ENCODE measurements at places on chromosomes 12 and 14.

- DNase-seq, result no peak
These were observed 288.0 kb downstream of the DPF3 start for GRCh38 chr14:72605921-72606220.

GRCh38 chr12:122807651-122808050, 27.6 kb upstream of the HIP1R start:
- DNase-seq, result no peak

- DNase-seq, result no peak
These were observed at the start of gene CIDEB for GRCh38 chr14:24307575-24308341. TSS of gene CIDEB (minus strand) at chr14:24307977. CDS start at chr14:24307858, 119 bp downstream.

GRCh38 chr12:62301080-62301798, 41.0 kb downstream of the USP15 start:
- no peak for DNase-seq

- DNase-seq, result no peak
These were observed 99.6 kb downstream of the DYRK2 start for GRCh38 chr12:67747869-67748742.

DNA sequence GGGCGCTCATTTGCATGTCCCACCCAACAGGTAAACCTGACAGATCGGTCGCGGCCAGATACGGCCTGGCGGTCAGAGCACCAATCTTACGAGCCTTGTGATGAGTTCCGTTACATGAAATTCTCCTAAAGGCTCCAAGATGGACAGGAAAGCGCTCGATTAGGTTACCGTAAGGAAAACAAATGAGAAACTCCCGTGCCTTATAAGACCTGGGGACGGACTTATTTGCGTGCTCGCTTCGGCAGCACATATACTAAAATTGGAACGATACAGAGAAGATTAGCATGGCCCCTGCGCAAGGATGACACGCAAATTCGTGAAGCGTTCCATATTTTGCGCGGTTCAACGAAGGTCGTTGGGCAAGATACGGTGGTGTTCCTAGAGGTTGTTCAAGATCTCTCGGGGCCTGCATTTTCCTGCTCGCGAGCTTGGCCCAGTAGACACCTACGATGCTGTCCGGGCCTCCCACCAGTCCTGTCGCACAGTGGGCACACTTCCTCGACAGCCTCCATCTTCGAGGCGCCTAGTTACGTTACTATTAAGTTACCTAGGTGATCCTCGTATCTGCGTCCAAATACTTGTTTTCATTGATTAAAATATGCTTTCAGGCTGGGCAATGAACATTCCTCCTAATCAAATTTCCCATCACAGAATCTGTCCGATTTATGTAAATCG, at the start of gene RNU6-7:
Gene RNU6-7 (plus strand): TSS at position 230 of the 675 bp plus-strand sequence.
- DNase-seq, result no peak

DNA sequence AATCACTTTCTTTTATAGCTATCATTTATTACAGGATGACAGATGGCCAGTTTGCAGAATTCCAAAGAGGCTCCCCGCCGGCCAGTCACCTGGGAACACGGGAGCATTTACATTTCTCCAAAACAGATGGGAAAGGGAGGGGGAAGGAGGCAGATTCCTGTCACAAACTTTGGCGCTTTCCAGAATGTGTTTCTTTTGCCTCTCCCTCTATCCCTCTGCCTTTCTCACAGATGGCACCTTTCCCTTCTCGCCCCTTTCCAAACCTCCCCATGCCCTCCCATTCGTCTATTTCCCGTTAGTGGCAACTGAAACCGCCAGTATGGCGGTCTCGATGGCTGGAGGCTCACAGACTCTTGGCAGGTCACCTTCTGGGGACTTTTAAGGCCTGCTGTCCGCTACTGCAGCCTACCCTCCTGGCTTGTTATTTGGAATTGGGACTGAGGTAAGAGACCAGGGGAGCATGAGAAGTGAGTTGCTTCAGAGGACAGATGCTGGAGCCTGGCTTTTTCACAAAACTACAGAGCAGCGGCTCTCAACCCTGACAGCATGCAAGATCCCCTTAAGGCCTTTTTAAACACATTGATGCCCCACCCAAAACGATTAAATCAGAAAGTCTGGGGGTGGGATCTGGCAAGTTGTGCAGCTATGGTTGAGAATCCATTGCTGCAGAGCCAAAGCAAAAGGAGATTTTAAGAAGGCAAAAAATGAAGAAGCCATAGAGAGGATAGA, 161.5 kb upstream of the VASH1 start:
- no peak for DNase-seq

DNA sequence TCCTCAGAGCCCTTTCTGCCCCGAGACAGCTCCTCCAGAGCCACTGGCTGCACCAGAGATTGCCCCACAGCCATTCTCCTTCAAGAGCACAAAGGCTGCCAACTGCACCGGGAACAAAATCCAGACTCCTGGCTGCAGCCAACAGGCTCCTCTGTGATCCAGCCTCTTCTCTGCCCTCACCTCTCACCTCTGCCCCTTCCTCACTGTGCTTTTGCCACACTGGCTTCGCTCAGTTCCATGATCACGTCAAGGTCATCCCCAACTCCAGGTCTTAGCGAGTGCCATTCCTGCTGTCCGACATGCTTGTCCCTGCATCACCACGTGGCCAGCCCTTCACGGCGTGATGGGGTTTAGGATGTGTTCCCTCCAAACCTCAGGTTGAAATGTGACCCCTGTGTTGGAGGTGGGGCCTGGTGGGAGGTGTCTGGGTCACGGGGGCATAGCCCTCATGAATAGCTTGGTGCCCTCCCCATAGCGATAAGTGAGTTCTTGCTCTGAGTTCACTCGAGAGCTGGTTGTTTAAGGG, 149.3 kb downstream of the PIWIL1 start:
- no peak for DNase-seq

DNA sequence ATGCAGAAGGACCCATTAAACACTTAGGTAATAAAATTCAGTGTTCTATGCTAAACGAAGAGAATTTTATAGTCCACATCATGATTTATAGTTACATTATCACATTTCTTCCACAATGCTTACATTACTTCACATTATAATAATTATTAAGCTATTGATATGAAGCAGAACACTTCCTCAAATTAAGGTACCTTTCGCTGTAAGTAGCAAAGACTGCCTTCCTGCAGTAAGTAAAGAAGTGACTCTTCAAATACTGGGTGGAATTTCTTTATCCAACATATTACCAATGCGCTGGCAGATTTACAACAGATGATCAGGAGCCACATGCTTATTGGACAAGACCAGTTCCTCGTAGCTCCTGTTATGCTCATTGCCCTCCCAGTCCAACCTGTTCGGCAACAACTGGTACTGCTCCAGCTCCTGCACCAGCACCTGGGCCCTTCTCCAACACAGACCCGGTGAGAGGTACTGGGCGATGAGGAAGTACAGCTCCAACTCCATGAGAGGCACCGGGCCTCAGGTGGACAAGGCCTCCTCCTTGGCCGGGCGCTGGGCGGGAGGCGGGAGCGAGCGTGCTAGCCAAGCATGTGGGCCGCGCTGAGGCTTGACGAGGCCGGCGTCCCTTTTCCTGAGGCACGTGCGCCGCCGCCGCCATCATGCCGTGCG, 210.7 kb upstream of the ATP2B1 start:
- DNase-seq, result no peak

GRCh38 chr14:104297721-104298401, 159.5 kb downstream of the KIF26A start:
- DNase-seq, result no peak

GRCh38 chr14:101234244-101234937, 326.9 kb upstream of the DIO3 start:
- no peak for DNase-seq

DNA sequence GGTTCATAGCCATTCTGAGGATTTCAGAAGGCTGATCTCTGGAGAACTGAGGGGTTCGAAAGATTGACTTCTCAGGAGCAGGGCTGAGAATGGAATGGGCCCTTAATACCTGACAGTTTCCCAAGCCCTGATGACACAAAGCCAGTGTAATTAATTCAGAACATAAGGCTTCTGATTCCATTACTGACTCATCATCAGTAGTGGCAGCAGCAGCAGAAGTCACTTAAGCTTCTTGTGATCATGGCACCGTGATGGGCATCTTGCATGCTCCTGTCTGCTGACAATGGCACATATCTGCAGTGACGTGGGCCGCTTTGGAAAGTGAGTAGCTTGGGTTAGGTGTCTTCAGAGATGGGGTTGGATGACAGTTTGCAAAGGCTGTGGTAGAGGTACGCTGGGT, 38.2 kb upstream of the GSG1 start:
- no peak for DNase-seq

- no peak for DNase-seq
These were observed 183.0 kb downstream of the MED13L start for GRCh38 chr12:116094475-116094874.

GRCh38 chr12:92156139-92156538, 10.5 kb upstream of the BTG1 start:
- no peak for DNase-seq

- no peak for DNase-seq
These were observed 146.2 kb downstream of the TPH2 start for GRCh38 chr12:72084880-72085279.

- DNase-seq, result no peak
These were observed 127.2 kb downstream of the BCAT1 start for GRCh38 chr12:24821691-24822090.

- no peak for DNase-seq
These were observed 11.9 kb downstream of the CDC42BPB start for GRCh38 chr14:103045371-103045869.

Data from activated CD4-positive, alpha-beta T cell treated with anti-CD3 and anti-CD28 coated beads for 24 hours (primary cell).